ENCODE measurements at places on chromosomes 2 and 18.

DNA sequence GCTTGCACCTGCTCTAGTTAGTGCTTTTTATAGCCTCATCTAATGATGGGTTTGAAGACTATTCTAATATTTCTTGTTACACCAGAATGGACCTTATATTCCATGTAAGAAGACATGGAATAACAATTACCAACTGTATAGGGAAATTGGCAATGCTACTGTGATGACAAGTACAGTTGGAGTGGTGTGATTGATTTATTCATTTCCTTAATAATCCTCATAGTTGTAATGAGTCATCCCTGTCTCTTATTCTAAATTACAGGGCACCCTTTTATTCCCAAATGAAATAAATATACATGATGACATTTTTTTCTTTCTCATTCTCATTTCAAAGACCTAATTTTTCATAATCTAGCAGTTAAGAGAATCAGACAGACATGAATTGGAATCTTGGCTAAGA is 18.3 kb upstream of the TLK1 start:
- no peak for DNase-seq

DNA sequence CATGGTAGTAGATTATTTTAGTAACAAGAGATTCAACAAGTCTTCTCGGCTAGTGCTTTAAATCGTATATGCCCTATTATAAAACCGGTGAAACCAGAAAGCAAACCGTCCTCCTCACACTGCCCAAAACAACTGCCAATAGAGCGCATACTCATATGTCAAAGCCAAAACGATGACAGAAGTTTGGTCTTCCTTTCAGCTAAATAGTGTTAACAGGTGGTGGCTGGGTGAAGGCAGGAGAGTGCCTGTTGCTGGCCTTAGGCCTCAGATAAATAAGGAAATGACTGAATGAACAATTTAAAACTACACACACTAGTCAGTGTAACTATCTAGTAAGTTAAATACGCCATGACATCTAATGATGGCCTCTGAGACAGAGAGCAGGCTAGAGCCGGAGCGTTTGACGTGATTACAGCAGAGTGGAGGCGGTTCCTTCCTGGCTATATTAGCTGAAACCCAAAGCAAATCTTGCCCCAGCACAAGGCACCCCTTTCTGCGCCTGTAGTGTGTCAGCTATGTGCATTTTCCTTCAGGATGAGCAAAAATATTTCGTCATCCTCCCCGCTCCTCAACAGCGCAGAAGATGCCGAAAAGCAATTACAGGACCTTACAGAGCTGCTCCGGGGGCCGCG is 1.6 kb downstream of the LONRF2 start:
- no peak for DNase-seq

DNA sequence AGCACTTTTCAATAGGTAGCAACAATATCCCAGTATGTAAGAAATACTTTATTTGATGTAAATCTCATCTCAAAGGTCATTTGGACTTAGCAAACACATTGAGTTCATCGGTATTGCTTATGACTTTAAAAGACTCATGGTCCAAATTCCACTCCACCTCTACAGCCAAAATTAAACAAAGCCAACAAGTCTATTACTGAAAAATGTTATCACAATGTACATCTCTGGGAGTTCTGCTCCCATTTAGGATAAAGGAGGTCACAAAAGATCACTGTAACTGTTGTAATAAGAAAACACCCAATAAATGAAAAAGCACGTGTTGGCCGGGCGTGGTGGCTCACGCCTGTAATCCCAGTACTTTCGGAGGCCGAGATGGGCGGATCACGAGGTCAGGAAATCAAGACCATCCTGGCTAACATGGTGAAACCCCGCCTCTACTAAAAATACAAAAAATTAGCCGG is 50.0 kb downstream of the ESCO1 start:
- no peak for DNase-seq

DNA sequence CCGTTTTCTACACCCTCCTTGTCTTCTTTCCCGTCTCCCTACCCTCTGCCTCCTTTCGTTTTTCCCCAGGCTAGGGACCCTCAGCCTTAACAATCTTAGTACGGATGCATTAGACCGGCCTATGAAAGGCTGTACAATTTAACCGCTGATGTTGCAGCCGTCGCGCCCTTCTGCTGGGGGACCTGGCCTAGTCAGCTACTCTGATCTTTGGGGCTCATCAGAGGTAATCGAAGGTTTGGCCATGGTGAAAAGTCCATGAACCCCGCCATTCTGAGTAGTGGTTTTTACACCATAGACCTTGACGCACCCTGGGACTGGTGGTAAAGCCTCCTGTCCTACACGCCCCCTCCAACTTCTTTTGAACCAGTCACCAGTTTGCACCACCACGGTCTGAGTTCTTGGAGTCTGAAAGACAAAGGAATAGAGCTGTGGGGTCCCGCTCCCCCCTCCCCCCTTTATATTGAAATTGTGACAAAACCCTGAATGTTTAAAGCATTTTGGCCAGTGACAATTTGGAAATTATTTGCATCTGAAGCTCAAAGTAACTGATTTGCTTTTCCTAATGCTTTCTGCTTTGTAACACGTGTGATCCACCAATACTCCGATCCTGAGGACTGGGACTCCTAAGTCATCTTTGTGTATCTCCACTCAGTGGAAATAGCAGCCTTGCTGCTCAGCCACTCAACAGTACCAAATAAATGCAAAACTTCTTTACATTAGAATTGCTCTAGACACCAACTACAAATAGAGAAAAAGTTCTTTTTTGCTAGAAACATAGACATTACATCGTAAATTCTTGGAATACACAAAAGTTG is 642 bp upstream of the SRSF7 start:
- peak; percentile 50 for DNase-seq

All from activated CD4-positive, alpha-beta T cell treated with anti-CD3 and anti-CD28 coated beads for 48 hours (primary cell).